ENCODE measurements at places on chromosomes 11 and 22. TPM values are rescaled to one million over a fixed set of nuclear protein-coding genes. Genes with fewer than 3 reads are reported as not detected.

The GDPD4 gene
- not detected for total RNA-seq

The APOA5 gene
- total RNA-seq = 49.1 TPM

The IGLL1 gene
- not detected for total RNA-seq

DNA sequence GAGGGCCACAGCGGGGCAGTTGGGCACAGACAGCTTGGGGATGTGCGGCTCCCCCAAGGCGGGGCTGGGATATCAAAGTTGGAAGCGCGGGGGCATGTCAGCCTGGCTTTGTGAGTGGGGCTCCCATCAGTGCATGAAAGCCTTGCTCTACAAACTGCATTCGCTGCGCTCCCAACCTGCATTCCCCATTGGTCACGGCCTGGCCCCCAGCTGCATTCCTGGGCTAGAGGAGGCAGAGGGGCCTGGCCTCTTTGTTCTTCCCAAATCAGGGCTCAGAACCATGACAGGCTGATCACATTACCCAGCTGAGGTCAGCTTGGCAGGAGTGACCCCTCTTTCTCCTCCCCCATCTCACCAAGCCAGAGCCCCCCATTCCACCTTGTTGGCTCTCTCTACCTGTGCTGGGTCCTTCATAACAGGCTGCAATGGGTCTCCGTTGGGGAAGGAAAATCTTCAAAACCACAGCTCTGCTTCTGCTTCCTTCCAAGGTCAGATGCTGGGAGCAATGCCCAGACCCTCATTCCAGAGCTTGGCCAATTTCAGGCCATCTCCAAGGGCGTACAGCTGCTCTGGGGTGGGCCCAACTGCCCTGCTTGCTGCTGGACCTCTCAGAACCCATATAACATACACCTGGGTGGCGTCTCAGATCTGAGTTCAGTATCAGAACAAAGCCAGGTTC is 38.7 kb upstream of the CDON start:
- DNase-seq = no peak
- H3K4me3 ChIP-seq = no peak overlapping the region
- H3K27me3 ChIP-seq = peaks cover 3% of the 10 kb centered on the region

DNA sequence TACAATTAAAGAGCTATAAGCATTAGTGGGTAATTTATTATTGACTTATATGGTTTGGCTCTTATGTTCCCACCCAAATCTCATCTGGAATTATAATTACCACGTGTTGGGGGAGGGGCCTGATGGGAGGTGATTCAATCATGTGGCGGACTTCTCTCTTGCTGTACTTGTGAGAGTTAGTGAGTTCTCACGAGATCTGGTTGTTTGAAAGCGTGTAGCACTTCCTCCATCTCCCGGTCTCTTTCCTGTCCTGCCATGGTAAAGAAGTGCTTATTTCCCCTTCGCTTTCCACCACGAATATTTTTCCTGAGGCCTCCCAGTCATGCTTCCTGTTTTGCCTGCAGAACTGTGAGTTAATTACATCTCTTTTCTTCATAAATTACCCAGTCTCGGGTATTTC is 28.1 kb upstream of the CHORDC1 start:
- H3K27ac ChIP-seq = peak overlapping the region; percentile 33
- H3K4me1 ChIP-seq = no peaks in the 10 kb centered on the region
- DNase-seq = peak; percentile 72
- H3K27me3 ChIP-seq = no peaks in the 10 kb centered on the region
- peak overlapping the region; percentile 49 for H3K4me3 ChIP-seq
- H3K36me3 ChIP-seq = no peaks in the 10 kb centered on the region

- no peaks in the 10 kb centered on the region for H3K36me3 ChIP-seq
- no peaks in the 10 kb centered on the region for H3K4me1 ChIP-seq
- DNase-seq = no peak
- no peak overlapping the region for H3K27ac ChIP-seq
- H3K4me3 ChIP-seq = no peak overlapping the region
- no peaks in the 10 kb centered on the region for H3K27me3 ChIP-seq
Observed at GRCh38 chr11:60390419-60390818, 5.8 kb upstream of the MS4A14 start.

GRCh38 chr11:130159657-130160497 is at the start of gene ST14:
Gene ST14, plus strand, starts transcription at chr11:130159782. Its CDS starts 198 bp downstream, at chr11:130159980.
- H3K36me3 ChIP-seq = no peaks in the 10 kb centered on the region
- DNase-seq = no peak
- H3K27me3 ChIP-seq = no peaks in the 10 kb centered on the region

DNA sequence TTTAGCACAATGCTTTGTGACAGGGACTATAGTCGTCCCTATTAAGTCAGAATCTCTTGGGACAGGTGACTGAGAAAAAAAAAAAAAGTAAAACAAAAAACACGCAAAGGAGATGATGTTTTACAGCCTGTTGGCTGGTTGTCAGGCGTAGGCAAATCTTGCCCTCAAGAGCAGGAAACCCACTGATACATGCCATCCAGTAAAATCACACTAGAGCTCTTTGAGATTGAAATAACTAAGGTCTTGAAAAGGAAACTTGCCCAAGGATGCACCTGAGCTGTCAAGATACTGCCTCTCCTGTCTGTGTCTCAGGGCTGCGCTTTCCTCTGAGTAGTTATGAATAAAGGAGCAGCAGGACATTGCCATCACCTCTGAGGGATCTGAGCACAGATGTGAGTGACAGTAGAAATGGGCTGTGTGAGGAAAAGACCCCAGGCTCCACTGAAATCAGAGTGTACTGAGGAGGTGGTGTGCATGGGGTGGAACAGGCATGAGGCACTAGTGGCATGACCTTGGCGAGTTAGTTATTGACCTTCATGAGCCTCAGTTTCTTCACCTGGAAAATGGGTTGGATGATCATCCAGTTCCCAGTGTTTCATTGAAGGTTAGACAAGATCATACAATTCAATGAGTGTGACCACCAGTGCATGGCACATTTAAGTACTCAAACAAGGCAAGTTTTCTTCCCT is 23.3 kb downstream of the MICAL2 start:
- no peaks in the 10 kb centered on the region for H3K36me3 ChIP-seq
- H3K27me3 ChIP-seq = no peaks in the 10 kb centered on the region
- H3K4me1 ChIP-seq = peaks cover 12% of the 10 kb centered on the region
- H3K27ac ChIP-seq = no peak overlapping the region
- no peak for DNase-seq

- no peak overlapping the region for H3K27ac ChIP-seq
- no peak for DNase-seq
- peaks cover 5% of the 10 kb centered on the region for H3K4me1 ChIP-seq
- H3K36me3 ChIP-seq = no peaks in the 10 kb centered on the region
Observed at GRCh38 chr22:29475550-29475949, 4.5 kb upstream of the NEFH start.

GRCh38 chr11:64933213-64933934 is 2.3 kb downstream of the GPHA2 start:
- H3K27ac ChIP-seq = no peak overlapping the region
- peaks cover 1% of the 10 kb centered on the region for H3K36me3 ChIP-seq
- no peak for DNase-seq
- peaks cover 34% of the 10 kb centered on the region for H3K4me1 ChIP-seq
- no peak overlapping the region for H3K4me3 ChIP-seq

DNA sequence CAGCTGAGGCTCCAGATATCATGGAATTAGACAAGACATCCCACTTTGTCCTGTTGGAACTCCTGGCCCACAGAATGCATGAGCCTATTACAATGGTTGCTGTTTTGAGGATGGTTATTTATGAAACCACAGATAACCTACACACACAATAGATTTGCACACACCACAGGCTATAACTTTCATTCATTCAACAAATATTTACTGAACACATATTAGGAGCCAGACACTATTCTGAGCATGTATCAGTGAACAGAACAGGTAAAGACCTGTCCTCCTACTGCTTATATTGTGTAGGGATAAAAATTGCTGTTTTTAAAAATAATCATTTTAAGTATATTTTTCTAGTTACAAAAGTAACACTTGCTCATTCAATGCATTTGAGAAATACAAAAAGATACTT is 13.4 kb upstream of the LDLRAD3 start:
- H3K4me3 ChIP-seq = no peak overlapping the region
- H3K27ac ChIP-seq = no peak overlapping the region
- H3K36me3 ChIP-seq = no peaks in the 10 kb centered on the region
- DNase-seq = no peak
- H3K27me3 ChIP-seq = peaks cover 22% of the 10 kb centered on the region

DNA sequence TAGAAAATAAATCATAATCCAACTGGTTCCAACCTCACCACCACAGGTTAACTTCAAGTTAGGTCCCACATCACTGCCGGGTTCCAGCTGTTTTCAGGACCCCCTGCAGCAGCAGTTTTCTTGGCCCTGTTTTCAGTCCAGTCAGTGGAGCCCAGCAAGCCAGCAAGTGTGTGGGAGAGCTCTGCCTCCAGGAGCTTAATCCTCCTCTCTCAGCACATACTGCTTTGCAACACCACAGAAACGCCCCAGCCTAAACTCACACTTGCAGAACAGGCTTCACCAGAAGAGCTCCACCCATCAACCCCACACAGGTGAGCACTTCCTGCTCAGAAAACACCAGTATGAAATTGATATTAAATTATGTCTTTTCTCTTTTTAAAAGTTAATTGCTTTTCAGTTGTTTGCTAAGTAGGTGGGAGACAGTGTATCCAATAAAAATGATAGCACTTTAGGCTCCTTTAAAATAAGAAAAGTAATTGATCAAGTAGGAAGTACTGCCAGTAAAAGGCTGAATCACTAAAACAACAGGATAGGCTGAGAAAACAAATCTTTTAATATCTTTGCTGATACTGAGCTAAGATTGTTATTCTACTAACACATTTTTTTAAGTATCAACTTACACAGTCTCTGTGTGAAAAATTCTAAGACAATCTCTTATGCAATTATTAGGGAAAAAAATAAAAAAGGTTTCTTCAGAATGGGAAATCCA is 81.5 kb upstream of the TP53AIP1 start:
- H3K27me3 ChIP-seq = no peaks in the 10 kb centered on the region
- no peak overlapping the region for H3K27ac ChIP-seq
- H3K4me3 ChIP-seq = no peak overlapping the region

- H3K36me3 ChIP-seq = peaks cover 44% of the 10 kb centered on the region
- H3K27ac ChIP-seq = peak overlapping the region; percentile 63
- no peaks in the 10 kb centered on the region for H3K27me3 ChIP-seq
- H3K4me1 ChIP-seq = peaks cover 74% of the 10 kb centered on the region
- H3K4me3 ChIP-seq = no peak overlapping the region
Observed at GRCh38 chr11:20035701-20036601, 124.3 kb downstream of the DBX1 start.

- H3K27me3 ChIP-seq = no peaks in the 10 kb centered on the region
- no peak overlapping the region for H3K27ac ChIP-seq
- peaks cover 25% of the 10 kb centered on the region for H3K36me3 ChIP-seq
- DNase-seq = no peak
- no peaks in the 10 kb centered on the region for H3K4me1 ChIP-seq
Observed at GRCh38 chr22:36492109-36492508, 10.7 kb upstream of the TXN2 start.

- no peaks in the 10 kb centered on the region for H3K27me3 ChIP-seq
- H3K4me1 ChIP-seq = no peaks in the 10 kb centered on the region
- no peaks in the 10 kb centered on the region for H3K36me3 ChIP-seq
- peak; percentile 2 for DNase-seq
- no peak overlapping the region for H3K27ac ChIP-seq
- no peak overlapping the region for H3K4me3 ChIP-seq
Observed at GRCh38 chr11:80727315-80727714, 1286.5 kb upstream of the TENM4 start.

DNA sequence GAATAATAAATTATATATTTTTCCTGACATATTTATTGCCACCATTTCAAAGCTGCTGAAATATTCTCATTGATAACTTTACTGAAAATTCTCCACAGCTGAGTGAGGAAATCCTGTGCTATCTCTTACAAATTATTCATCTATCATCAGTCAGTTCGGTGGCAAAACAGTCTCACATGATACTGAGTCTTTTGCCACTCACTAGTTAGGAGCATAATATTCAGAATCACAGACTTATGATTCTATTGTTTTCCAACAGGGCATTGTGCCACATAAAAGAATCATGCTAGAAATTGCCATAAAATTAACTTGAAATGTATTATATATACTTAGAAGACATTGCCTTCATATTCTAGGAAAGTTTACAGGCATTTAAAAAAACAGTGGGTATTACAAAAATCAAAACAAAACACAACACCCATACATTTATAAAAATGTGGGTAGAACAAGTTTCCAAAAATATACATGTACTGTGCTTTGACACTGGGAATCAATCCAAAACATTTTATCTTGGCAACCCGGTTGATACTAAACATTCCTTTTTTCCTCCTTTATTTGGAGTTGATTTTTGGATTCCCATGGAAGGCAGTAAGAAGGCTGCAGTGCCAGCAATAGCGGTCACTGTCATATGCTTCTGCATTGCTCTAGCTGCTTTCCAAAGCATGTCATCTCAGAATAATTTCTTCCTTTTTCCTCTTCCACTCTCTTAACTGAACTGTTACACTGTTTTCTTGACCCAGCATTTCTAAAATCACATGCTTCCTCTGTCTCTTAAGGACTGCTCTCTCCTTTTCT is 42.5 kb downstream of the ATG16L2 start:
- H3K4me3 ChIP-seq = no peak overlapping the region
- H3K27ac ChIP-seq = no peak overlapping the region
- peaks cover 11% of the 10 kb centered on the region for H3K36me3 ChIP-seq
- DNase-seq = no peak
- no peaks in the 10 kb centered on the region for H3K4me1 ChIP-seq

DNA sequence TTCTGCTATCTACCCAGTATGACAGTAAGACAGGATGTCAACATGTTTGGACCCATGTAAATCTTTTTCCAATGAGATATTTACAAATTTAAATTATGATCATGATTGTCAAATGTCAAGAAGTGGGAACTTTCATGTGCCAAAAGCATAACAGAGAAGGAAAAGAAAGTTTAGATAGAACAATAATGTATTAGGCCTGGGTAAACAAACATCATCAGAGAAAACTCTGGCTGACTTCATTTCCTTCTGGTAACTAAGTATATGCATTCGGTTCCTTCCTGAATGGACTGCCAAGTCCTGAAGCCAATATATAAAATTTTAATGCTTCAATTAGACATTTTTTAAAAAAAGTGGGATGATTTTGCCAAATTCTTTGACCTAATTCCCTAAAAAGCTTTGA is 16.5 kb downstream of the RNF141 start:
- no peak overlapping the region for H3K4me3 ChIP-seq
- peaks cover 2% of the 10 kb centered on the region for H3K36me3 ChIP-seq
- no peak for DNase-seq
- H3K27me3 ChIP-seq = no peaks in the 10 kb centered on the region

Data from HepG2 (cell line).